Activated T-cell treated with anti-CD3 and anti-CD28 coated beads for 48 hours (primary cell): ENCODE measurements at places on chromosomes 16 and 17.
A peak's percentile ranks its signal among the peaks of the same experiment; 100 is the strongest.

DNA sequence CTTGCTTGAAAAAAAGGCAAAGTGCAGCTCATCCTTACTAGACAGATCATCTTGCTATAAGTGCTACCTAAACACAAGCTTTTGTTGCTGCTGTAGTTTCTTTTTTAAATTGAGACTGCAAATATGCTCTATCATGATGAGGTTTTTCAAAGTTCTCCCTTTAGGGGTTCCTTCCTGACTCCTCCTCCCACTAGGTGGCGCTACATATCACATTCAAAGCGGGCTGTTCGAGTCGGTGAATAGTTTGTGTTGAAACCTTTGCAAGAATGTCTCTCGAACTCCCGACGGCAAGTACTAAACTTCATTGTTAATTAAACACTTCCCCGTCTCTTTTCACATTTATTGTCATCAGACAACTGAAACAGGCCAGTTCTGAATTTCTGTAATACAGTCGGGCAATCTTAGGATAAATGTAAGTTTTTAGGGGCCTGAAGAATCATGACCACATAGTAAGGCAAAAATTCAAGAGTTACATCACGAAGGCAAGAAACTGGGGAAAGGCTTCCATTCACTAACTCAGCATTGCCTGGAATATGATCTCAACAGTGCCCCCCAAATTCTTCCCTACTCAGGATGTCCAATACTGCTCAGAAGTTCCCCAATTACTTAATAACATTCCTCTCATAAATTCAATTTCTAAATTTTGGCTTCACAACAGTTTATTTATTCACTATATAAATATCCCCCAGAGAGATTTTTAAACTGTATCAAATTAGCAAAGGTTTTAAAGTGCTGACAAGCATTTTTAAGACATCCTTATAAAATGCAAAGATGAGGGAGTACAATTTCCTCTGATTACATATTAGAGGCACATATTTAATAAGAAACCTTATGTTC, 6.7 kb downstream of the HS3ST3A1 start:
- DNase-seq = peak; percentile 63

- no peak for DNase-seq
These were observed 16.9 kb upstream of the CCL22 start for GRCh38 chr16:57341441-57342303.

DNA sequence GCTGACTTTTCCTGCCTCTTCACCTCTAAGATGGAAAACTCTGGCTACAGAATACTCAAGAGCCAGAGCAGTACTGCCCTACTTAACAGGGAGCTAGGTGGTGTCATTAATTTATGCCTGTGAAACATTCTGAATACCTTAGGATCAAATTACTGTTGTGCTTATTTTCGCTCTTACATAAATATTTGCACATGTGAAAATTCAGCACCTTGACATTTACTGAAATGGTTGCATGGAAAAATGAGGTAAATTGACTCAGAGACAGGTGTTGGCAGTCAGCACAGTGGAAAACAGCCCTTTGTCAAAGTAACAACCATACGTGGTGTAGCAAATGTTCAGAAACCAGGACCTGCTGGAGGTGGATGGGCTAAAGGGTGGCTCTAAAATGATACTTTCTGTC, 193.6 kb downstream of the CDH8 start:
- DNase-seq = no peak

GRCh38 chr17:58328195-58329034, at the start of gene TSPOAP1:
TSS of gene TSPOAP1 (minus strand) at chr17:58328795. CDS start at chr17:58327920, 875 bp downstream.
- peak; percentile 82 for DNase-seq

GRCh38 chr16:3065742-3066439, 451 bp downstream of the IL32 start:
- DNase-seq = no peak

GRCh38 chr16:48607056-48607825, 2.7 kb downstream of the N4BP1 start:
- no peak for DNase-seq

GRCh38 chr17:71057448-71057847, 888.1 kb downstream of the KCNJ2 start:
- no peak for DNase-seq

GRCh38 chr17:31495022-31495885, 103.8 kb downstream of the RAB11FIP4 start:
- no peak for DNase-seq

DNA sequence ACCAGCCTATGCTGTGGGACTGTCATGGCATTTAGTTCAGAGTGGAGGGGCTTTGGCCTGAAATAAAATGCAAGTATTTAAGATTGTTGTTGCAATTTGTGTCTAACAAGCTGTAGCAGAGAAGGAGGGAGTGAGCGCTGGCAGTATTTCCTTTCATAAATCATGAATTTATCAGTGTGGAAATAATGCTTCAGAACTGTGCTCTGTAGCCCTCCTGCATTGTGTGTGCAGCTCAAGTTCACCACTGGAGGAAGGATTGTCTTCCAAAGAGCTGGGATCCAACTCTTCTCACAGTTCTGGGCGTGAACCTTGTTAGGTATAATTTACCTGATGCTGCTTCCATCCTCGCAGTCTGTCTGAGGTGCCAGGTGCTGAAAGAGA, 15.1 kb downstream of the SNX11 start:
- DNase-seq = no peak

GRCh38 chr16:54921206-54921824, 9.3 kb upstream of the IRX5 start:
- no peak for DNase-seq

DNA sequence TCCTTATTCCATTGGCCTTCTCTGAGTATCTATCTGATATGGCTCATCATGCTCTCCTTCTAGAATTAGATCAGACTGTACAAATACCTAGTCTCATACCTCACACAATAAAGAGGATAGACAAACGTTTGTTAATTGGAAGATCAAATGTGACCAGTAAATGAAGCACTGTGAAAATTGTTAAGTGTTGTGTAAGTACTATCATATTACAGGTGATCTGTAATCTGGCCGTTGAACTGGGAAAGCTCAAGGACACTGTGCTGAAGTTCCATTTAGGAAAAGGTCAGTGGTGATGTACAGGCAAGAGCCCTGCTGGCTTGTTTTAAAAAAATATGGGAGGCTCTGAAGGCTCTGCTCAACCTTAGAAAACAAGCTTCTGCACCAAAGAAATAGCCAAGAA, 38.5 kb upstream of the CORO6 start:
- no peak for DNase-seq

GRCh38 chr16:81786868-81787267, 7.8 kb downstream of the PLCG2 start:
- DNase-seq = no peak

GRCh38 chr17:1732833-1733321, 8.4 kb downstream of the WDR81 start:
- no peak for DNase-seq

GRCh38 chr17:62703776-62704380, 76.4 kb downstream of the MRC2 start:
- peak; percentile 61 for DNase-seq
